ENCODE measurements at places on chromosomes 3 and 15.
A peak's percentile ranks its signal among the peaks of the same experiment; 100 is the strongest.

- peak; percentile 63 for DNase-seq
These were observed 611 bp upstream of the LINGO1 start for GRCh38 chr15:77633134-77633912.

DNA sequence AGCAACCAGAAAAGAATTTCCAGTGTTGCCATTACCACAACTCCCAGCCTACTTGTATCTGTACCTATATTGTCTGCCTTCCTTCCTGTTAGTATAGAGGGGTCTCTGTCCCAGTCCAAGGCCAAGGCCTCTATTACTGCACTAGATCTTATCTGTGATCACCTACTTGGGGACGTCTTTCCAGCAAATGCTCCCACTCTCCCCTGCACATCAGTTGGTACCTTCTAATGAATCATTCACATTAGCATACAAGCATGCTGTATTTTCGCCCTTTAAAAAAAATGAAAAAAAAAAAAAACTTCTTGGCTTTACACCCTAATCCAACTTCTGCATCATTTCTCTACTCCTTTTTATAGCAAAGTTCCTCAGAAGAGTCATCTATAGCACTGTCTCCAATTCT, 4.8 kb upstream of the AVEN start:
- no peak for DNase-seq

DNA sequence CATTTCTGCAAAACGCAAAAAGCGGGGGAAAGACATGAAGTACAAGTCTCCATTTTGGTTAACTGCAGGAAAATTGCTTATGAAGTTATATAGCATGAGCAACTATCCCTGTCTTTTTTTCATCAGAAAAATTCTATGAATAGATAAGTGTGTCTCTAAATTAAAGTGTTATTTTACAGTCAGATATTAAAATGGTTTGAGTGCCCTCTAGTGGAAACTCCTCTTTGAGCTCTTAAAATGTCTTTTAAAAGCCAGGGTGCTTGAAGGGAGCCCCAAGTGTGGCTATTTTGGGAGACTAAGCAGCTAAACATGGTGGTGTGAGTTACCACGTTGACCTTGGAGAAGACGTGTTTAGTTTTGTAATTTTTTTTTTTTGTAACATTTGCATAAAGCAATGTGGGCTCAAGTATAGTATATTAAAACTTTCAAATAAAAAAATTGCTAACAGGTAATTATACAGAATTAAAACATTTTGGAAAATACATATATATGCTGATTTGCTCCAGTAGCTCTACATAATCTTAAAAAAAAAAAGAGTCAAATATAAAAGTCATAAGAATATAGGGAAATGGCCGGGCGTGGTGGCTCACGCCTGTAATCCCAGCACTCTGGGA, 77.2 kb downstream of the PPP2R3A start:
- no peak for DNase-seq

DNA sequence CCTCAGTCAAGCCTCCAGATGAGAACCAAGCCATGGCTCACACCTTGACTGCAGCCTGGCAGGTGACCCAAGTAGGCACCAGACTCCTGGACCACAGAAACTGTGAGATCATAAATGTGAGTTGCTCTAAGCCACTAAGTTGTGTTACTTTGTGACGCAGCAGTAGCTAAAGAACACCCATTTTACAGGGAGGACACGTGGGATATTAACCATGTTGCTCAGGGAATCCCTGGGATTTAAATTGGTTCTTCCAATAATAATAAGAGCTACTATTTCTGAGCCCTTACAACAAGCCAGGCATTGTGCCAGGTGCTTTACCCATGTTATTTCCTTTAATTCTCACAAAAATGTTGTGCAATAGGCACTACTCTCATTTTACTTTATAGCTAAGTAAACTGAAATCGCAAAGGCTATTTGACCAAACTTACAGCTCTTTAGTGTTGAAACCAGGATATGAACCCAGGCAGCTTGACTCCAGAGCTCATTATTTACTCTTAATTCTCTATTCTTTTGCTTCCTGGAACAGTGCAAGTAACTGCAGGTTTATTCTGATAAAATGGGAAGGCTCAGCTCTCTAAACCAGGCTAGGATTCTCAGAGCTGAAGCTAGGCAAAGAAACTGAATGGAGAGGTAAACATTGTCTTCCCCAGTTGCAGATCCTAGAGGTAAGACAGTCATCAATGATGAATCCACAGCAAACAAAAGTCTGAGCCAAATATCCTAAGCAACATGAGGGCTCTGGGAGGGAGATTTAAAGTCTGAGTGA, 294.4 kb downstream of the KBTBD8 start:
- DNase-seq: no peak

GRCh38 chr3:81624756-81625155, 136.7 kb downstream of the GBE1 start:
- DNase-seq: no peak

DNA sequence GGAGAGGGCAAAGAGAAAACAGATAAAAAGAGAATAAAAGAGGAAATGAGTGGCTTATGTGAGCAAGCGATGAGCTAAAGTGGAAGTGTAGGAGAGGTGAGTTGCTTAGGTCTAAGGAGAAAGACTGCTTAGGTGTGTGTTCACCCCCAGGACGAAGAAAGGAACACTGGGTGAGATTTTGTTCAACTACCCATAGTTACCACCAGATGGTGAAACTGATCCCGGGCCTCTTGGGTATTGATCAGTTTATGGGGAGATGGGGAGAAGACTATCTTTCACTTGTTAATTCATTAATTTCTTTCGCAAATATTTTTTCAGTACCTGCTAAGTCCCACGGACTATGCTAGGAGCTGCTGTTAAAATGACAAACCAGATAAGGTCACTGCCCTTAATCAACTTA, 33.9 kb downstream of the GAP43 start:
- DNase-seq: no peak

GRCh38 chr3:102745881-102746280, 311.1 kb downstream of the ZPLD1 start:
- DNase-seq: no peak

DNA sequence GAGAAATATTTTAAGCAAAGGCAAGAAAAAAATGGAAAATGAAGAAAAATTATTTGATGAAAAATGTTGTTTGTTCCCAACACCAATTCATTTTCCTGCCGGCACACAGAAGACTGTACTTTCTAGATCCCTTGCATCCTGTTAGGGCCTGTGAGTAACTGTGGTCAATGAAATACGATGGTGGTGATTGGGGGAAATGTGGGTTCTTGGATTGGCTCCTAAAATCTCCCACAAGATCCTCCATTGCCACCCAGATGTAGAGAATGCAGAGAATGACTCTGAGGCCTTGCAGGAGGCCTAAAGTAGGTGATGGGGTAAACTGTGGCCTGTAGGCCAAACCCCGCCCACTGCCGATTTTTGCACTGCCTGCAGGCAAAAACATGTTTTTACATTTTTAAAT, 46.3 kb upstream of the C3orf70 start:
- no peak for DNase-seq

- no peak for DNase-seq
These were observed 64.0 kb upstream of the DGKG start for GRCh38 chr3:186425788-186426730.

GRCh38 chr3:127005864-127006500, 23.1 kb downstream of the PLXNA1 start:
- no peak for DNase-seq

- DNase-seq: no peak
These were observed 15.3 kb upstream of the FMN1 start for GRCh38 chr15:33209575-33210481.

DNA sequence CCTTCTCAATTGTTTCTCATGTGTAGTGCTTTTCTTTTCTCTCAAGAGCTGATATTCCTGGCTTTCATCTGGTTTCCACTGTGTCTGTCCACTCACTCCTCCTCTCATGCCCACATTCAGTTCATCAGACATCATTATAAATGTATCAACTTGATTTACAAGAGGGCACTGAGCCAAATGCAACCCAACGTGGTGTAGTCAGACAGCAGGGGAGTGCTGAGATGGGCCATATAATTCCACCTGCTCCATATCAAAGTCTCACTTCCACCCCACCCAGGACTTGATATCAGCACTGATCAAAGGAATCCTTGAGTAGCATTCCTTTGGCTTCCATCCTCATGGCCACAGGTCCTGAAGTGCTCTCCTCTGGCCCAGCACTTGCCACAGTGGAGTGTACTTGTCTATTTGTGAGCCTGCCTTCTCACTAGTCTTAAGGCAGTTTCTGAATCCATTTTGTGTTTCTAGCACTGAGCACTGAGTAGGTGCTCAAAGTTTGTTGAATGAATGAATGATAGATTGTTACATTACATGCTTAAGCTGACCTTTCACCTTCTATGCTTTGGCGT, 252.8 kb downstream of the CLSTN2 start:
- no peak for DNase-seq

DNA sequence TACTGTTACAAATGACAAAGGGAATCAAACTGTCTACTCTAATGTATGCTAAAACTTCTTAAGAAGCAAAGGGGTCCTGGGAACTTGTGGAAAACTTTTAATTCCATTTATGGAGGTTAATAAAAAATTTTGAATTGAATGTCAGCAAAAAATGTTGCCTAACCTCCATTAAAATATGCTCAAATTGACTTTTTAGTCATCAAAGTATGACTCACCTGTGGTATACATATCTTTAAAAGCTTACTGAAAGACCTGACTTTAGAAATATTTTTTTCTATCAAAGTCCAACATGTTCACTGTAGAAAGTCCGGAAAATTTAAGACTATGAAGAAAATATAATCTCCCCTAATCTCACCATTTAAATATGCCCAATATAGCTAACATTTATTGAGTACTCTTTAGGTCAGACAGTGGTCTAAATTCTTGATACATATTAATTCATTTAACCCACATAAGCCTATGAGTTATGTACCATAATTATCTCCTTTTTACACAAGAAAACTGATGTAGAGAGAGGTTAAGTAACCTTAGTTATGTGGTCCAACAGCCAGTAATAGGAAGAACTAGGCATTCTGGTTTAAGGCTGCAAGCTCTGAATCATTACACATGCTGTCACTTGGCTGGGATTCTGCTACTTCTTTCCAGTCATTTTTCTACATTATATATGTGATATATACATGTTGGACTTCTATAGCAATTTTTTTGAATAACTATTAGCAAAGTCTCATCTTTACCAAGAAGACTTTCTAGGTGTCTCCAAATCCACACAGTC, 83.6 kb downstream of the PDZRN3 start:
- DNase-seq: no peak

DNA sequence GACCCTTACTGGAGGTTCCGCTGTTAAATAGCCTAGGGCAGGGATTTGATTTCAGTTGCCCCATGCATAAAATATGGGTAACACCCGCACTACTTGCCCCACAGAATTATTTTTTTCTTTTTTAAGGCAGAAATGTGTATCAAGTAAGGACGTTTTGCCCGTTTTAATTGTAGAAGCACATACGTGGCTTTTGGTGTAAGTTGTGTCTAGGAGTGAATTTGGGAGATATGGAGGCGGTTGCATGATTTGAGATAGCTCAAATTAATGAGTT, 636 bp upstream of the LRRC58 start:
- DNase-seq: no peak

- DNase-seq: no peak
These were observed 1.1 kb upstream of the ZNF639 start for GRCh38 chr3:179321668-179322285.

GRCh38 chr3:151916781-151917180, 43.3 kb downstream of the SUCNR1 start:
- DNase-seq: no peak

GRCh38 chr15:69463182-69463756, 10.7 kb downstream of the RPLP1 start:
- DNase-seq: no peak

GRCh38 chr3:137103739-137104138, 146.0 kb downstream of the IL20RB start:
- DNase-seq: no peak

GRCh38 chr3:57959423-57960173, 48.6 kb upstream of the FLNB start:
- DNase-seq: no peak

- DNase-seq: no peak
These were observed 139.0 kb downstream of the MCTP2 start for GRCh38 chr15:94370206-94370935.

DNA sequence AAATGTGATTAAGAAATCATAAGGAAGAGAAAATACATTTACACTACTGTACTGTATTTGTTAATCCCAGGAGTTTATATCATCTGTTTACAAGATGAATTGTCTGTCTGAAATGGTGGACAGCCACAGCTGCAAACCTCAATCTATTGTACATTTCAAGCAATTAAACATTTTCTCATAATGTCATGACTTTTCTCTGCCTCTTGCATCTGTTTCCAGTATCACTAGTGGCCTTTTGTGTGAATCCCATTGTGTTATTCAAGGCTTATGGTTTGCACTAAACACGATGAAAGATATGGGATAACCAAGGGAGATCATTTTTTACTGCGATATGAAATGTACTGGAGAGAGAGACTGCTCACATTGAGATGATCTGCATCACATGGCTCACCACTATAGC, 200.2 kb upstream of the LRRN1 start:
- no peak for DNase-seq

DNA sequence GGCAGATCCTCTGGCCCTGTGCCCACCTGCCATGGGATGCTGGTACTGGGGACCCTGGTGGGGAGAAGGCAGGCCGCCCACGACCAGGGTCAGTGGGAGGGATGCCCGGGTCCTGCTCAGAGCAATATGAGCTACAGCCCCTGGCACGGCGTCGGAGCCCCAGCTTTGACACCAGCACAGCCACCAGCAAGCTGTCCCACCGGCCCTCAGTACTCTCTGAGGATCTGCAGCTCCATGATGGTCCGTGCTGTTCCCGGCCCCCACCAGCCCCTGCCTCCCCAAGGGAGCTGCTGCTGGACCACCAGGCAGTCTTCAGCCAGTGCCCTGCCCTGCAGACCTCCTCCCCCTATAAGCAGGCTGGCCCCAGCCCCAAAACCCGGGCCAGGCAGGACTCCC, 11.5 kb downstream of the DISP2 start:
- DNase-seq: no peak

- no peak for DNase-seq
These were observed 26.7 kb downstream of the ISL2 start for GRCh38 chr15:76363251-76363650.

- DNase-seq: peak; percentile 66
These were observed 40.1 kb downstream of the OXNAD1 start for GRCh38 chr3:16305111-16305541.

DNA sequence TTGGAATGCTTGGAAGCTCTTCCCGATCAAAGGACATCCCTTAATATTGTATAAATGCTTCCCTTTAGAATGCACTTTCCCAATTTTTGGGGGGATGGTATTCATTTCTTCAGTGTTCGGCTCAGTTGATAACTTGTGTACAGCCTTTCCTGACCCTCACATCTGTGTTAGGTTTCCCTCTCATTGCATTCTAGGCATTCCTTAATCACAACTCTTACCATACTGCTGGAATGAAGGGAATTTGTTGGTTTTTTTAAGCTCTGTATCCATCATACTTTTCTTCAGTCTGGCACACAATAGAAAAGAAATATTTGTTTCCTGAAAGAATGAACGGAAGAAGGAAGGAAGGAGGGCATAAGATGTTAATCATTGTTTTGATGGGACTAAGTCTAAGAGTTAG, 119.5 kb downstream of the CHST2 start:
- DNase-seq: no peak

DNA sequence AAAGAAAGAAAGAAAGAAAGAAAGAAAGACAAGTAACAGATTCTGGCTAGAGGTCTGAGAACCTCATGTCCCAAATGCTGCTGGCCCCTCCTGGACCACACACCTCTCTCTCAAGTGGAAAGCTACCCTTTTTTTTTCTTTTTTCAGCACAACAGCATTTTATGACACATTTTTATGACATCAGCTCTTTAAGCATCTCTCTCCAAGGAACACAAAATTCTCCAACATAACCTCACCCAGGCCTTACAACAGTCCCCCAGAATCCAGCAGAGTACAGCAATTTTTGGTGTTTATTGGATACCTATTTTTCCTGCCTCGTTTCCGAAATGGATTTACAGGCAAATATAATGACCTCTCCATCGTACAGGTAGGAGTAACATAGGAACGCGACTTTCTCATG, 11.2 kb upstream of the NTRK3 start:
- no peak for DNase-seq

All from stimulated activated CD4-positive, alpha-beta T cell treated with anti-CD3 and anti-CD28 coated beads, Interleukin-4, amount 100 ng/mL, for 4 hours (primary cell).